Activated CD4-positive, alpha-beta T cell treated with anti-CD3 and anti-CD28 coated beads, Interleukin-10, Interleukin-2, amounts not matched to agents 100 ng/mL and 50 ng/mL, durations not matched to agents 16 hours and 8 hours (primary cell): ENCODE measurements at places on chromosomes 7 and 10.

GRCh38 chr7:96713037-96713436 lies 3.4 kb upstream of the SEM1 start:
- no peak for DNase-seq

- no peak for DNase-seq
Measured at GRCh38 chr7:113715262-113715661, 203.5 kb downstream of the PPP1R3A start.

GRCh38 chr10:57696641-57697040 lies 571.1 kb downstream of the IPMK start:
- no peak for DNase-seq

DNA sequence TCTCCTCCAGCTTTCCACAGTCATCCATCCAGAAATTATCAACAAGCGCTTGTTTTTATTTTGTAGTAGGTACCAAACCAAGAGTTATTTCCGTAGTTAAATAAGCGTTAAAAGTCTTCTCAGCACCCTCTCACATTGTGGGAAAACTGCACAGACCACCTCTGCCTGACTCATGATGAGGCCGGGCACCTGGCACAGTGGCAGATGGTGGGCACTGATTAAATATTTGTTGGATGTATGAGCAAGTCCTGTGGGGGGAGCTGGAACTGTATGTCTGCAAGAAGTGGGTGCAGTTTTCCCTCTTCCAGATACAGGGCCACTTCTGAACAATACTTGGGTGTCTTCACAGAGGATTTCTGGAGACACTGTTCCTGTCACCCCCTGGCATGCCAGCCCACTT lies 5.3 kb upstream of the REPIN1 start:
- DNase-seq = no peak

GRCh38 chr10:132850896-132851295 lies 64.9 kb upstream of the NKX6-2 start:
- DNase-seq = no peak

DNA sequence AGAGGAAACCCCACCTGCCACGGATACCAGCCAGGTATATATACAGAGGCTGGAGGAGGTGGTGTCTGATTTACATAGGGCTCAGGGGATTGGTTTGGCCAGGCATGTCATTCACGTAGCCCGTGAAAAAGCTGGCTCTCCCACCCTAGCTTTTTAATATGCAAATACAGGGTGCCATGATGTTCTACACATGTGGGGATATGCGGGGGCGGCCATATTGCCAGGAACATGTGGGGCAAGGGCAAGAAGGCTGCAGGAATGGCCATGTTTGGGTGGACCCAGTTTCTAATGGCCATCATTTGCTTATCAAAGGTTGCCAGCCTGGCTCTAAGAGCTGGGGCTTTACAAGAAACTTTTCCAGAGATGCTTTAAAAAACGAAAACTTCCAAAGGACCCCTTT lies 131.5 kb upstream of the KIF5B start:
- DNase-seq = no peak

GRCh38 chr7:134712196-134712595 lies 65.5 kb downstream of the BPGM start:
- DNase-seq = no peak

DNA sequence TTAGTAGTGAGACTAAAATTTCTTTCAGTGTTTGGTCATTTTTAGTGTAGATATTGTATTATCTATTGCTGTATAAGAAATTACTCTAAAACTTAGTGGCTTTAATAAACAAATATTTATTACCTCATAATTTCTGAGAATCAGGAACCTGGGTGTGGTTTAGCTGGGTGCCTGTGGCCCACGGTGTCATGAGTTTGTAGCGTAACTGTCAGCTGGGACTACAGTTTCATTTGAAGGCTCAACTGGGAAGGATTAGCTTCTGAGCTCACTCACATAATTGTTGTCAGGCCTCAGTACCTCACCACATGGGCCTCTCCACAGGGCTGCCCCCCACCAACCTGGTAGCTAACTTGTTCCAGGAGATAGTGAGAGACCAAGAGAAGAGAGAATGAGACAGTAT lies 98.5 kb downstream of the SRI start:
- DNase-seq = no peak

DNA sequence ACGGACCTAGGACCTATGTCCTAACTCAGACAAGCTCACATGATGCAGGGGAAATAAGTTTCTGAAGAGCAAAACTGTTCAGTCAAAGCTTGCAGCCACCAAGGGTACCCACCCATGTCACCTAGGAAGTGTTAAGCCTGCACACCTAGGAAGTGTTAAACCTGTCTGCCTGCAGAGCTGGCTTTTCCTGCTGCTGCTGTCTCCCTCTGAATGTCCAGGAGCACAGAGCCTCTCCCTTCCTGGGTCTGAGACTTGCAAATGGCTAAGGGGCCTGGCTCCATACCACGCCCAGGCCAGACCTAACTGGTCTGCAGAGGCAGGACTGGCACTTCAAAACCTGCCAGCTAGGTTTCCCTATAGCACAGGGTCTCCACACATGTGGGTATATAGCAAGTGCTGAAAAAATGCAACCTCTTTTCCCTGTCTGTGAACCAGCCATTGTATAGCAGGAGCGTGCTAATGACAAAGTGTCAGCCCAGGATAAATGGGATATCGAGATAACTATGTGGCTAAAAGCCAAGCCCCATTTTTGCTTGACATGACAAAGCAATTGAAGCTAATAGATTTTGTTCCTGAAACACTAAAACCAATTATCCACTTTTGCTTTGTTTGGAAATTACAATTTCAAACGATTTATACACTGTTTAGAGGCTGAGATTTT lies 1.5 kb downstream of the GDF2 start:
- no peak for DNase-seq

GRCh38 chr10:75029857-75030256 lies 81.6 kb upstream of the SAMD8 start:
- no peak for DNase-seq

DNA sequence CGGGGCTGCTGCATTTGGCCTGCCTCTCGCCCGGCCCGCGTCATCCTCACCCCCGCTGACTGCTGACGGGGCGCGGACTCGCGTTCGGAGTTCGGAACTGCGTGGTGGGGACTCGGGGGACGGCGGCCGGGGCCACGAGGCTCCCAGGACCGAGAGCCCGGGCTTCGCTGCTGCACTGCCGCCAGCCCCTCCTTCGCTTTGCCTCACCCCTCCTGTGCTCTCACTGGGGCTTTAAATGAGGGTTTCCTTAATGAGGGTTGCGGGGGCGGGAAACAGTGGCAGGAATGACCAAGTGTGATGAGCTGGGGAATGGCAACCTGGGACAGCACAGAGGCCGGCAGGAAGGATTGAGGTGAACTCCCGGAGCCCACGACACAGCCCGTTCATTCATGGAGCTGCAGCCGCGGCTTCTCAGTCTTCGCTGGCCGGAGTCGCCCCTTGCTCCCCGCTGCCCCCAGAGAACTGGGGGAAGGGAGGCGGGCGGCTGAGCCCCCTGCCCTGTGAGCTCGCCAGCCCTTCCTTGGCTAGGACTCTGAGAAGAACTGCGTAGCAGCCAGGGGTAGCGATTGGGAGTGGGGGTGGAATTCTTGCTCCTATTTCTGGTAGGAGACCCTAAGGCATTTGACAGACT lies 1.5 kb upstream of the LRRC4 start:
- DNase-seq = no peak

- peak; percentile 98 for DNase-seq
Measured at GRCh38 chr10:75111365-75111906, at the start of gene SAMD8. TSS of gene SAMD8 (plus strand) at chr10:75111656. CDS start at chr10:75150529, 38,873 bp downstream.

- DNase-seq = peak; percentile 48
Measured at GRCh38 chr10:28291881-28292297, 11.0 kb downstream of the MPP7 start.

GRCh38 chr10:61973169-61973568 lies 71.7 kb downstream of the ARID5B start:
- no peak for DNase-seq

- peak; percentile 55 for DNase-seq
Measured at GRCh38 chr7:30238721-30239441, 45.5 kb upstream of the ZNRF2 start.

- no peak for DNase-seq
Measured at GRCh38 chr7:142654398-142654797, 94.9 kb upstream of the PRSS1 start.

GRCh38 chr7:42002654-42003053 lies 234.4 kb downstream of the GLI3 start:
- DNase-seq = no peak
